H9 (cell line): ENCODE measurements at places on chromosomes 11 and 22. TPM values are rescaled to one million over a fixed set of nuclear protein-coding genes. Genes with fewer than 3 reads are reported as not detected.

The OR2D2 gene
- total RNA-seq = 0.26 and 0.79 TPM in 2 replicates

DNA sequence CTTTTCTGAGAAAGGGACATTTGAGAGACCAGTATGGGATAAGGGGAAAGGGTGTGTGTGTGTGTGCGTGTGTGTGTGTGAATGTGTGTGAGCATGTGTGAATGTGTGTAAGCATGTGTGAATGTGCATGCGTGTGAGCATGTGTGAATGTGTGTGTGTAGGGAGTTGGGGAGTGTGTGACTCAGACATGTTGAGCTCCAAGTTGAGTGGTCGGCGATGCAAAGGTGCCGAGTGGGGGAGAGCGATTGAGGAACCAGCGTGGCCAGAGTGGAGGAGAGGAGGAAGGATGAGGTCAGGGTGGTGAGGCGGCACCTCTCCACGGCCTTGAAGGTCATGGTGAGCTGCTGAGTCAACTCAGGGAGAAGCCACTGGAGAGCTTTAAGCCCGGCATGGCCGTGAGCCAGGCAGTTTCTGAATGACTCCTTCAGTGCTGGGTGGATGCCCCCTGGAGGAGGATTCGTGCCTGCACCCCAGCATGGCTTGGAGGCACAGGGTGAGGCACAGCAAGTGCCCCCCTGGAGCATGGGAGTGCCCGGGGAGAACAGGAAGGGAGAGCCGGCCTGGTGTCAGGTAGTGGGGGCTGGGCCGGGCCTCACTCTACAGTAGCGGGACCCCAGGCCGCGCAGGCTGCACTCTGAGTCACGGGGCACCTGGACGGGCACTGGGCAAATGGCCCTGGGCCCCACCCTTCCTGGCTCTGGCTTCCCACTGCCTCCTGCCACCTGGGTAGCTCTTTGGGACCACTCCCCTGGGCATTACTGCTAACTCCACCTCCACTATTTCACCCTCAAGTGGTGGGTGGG, 8.2 kb upstream of the CCDC88B start:
- peak; percentile 73 for DNase-seq
- no peaks in the 10 kb centered on the region for H3K36me3 ChIP-seq
- H3K4me3 ChIP-seq = no peak overlapping the region
- H3K27me3 ChIP-seq = no peaks in the 10 kb centered on the region
- no peak overlapping the region for H3K27ac ChIP-seq

DNA sequence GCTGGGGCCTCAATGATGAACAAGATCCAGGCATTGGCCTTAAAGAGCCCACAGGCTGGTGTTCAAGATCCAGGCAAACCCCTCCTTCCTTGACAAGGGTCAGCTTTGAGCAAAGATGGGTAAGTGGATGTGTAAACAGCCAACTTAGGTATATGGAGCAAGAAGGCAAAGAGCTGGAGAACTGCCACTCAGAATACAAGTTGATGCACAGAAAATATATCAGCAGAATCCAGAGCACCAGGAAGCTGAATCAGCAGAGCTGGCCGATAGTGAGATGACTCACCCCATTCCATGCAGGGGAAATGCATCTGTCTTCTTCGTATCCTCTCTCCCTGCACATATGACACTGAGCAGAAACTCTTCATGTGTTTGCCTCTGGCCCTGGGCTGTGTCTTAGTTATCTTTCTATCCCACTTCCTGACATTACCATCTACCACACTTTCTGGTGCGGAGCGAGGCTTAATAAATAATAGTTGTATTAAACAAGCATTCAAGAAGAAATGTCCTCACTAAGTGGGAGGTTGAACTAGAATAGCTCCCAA, 57.8 kb downstream of the ENDOD1 start:
- no peak for DNase-seq
- peaks cover 27% of the 10 kb centered on the region for H3K27me3 ChIP-seq
- H3K27ac ChIP-seq = no peak overlapping the region
- no peak overlapping the region for H3K4me3 ChIP-seq
- H3K36me3 ChIP-seq = 0 out of 3 replicates have a peak, but pooled peaks cover 2% of the 10 kb centered on the region
- H3K4me1 ChIP-seq = no peaks in the 10 kb centered on the region

The RIN1 gene
- 5.4 and 5.5 TPM in 2 replicates for total RNA-seq

GRCh38 chr22:37231406-37232139, 12.5 kb downstream of the RAC2 start:
- DNase-seq = no peak
- H3K4me3 ChIP-seq = no peak overlapping the region
- H3K4me1 ChIP-seq = no peaks in the 10 kb centered on the region
- no peak overlapping the region for H3K27ac ChIP-seq

DNA sequence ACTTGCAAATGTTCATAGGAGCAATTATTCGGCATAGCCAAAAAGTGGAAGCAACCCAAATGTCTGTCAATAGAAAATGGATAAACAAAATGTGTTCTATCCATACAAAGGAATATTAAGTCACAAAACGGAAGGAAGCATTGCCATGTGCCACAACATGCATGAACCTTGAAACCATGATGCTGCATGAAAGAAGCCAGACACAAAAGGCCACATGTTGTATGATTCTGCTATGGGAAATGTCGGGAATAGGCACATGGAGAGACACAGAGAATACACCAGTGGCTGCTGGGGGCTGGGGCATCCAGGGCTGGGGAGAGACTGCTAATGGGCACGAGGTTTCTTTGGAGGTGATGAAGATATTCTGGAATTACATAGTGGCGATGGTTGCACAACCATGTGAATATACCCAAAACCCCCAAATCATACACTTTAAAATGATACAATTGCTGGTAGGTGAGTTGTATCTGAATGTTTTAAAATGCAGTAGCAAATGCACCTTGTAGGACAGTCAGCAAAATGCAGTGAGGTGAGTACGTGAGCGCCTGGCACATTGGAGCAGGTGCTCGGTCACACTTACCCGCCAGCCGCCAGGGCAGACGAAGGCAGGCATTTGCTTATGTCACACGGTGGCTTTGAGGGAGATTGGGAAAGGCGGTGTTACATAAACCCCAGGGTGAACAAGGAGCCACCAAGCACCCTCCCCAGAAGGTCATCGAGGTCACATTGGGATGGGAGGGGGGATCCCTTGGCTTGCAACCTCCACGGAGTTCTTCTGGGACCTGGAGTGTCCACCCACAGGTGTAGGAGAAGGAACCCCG, 6.3 kb upstream of the OSM start:
- H3K27ac ChIP-seq = no peak overlapping the region
- H3K4me3 ChIP-seq = no peak overlapping the region
- no peaks in the 10 kb centered on the region; the same call in 1 of the 2 replicates for H3K4me1 ChIP-seq
- H3K27me3 ChIP-seq = no peaks in the 10 kb centered on the region
- no peak for DNase-seq

- no peak overlapping the region for H3K4me3 ChIP-seq
- H3K27ac ChIP-seq = no peak overlapping the region
- no peaks in the 10 kb centered on the region; the same call in 1 of the 2 replicates for H3K27me3 ChIP-seq
- H3K4me1 ChIP-seq = no peaks in the 10 kb centered on the region
- DNase-seq = no peak
Observed at GRCh38 chr11:60984636-60985035, 13.2 kb downstream of the CD6 start.

The LUZP2 gene
- total RNA-seq = 25.4 and 25.7 TPM in 2 replicates

DNA sequence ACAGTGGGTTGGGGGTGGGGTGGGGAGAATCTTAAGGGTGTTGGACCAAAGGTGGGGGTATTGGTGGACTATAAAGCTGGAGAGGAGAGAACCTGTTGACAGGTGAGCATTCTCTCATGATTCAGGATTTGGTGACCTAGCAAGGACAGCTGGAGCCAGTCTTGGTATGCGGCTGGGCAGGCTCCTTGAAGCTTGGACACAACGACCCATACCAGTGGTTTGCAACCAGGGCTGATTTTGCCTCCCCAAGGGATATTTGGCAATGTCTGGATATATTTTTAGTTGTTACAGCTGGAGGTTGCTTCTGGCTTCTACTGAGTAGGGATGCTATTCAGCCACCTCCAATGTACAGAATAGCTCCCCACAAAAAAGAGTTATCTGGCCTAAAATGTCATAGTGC, 5.6 kb downstream of the EXT2 start:
- no peak overlapping the region for H3K27ac ChIP-seq
- no peaks in the 10 kb centered on the region; the same call in none of the 2 replicates for H3K4me1 ChIP-seq
- no peaks in the 10 kb centered on the region for H3K27me3 ChIP-seq
- no peak overlapping the region for H3K4me3 ChIP-seq
- no peak for DNase-seq

The CRYAB gene
- total RNA-seq = 1.1 TPM in 1 of 2 replicates, not detected in the other

DNA sequence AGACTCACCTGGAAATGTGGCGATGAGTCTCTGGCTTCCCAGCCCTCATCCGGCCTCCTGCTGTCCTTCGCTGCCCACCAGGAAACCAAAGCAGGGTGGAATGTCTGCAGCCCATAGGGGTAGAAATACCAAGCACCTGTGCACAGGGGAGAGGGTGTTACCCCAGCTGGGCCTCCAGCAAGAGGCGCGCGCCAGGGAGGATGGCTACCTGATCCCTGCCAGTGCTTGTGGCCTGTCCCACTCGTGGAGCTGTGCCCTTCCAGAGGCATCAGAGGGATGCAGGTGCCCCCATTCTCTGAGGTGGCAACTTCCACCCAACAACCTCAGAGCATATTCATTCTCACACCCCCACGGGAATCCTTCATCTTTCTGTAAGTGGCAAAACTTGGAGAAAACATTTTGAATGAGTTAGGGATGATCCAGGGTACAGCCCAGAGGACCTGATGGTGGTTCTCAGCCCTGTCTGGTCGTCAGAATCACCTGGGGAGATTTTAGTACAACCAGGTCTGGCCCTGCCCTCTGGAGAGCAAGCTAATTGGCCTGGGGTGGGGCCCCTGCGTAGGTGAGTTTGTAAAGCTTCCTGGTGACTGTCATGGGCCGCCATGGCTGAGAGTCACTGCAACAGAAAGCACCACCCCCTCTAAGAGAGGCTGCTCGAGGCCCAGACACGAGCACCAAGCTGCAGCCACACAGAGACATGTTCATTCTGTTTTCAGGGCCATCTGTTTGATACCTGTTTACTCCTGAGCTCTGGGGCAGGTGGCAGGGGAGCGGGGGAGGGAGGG, 9.9 kb downstream of the SUN2 start:
- no peak overlapping the region for H3K4me3 ChIP-seq
- H3K36me3 ChIP-seq = peaks cover 49% of the 10 kb centered on the region
- no peak for DNase-seq
- H3K27me3 ChIP-seq = no peaks in the 10 kb centered on the region
- H3K27ac ChIP-seq = no peak overlapping the region
- no peaks in the 10 kb centered on the region for H3K4me1 ChIP-seq

DNA sequence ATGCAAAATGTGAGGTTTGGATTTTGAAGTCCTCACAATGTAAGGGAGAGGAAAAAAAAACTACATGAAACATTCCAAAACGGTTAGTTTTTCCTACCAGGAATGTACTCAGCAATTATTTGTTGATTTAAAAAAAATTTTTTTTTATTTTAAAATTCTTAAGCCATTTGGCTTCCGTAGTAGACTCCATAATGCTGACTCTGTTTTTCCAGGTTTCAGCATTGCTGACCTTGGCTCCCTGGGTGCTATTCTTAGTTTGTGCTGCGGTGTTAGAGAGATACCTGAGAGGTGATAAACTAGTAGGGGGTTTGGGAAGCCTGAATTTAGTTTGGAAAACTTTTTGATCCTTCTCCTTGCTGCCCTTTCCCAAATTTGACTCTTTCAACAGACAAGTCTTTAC, 10.6 kb downstream of the STT3A start:
- H3K4me3 ChIP-seq = no peak overlapping the region
- no peaks in the 10 kb centered on the region for H3K4me1 ChIP-seq
- no peak overlapping the region for H3K27ac ChIP-seq
- no peak for DNase-seq
- peaks cover 83% of the 10 kb centered on the region for H3K36me3 ChIP-seq

The PDE2A gene
- total RNA-seq = 3.4 and 4.3 TPM in 2 replicates

DNA sequence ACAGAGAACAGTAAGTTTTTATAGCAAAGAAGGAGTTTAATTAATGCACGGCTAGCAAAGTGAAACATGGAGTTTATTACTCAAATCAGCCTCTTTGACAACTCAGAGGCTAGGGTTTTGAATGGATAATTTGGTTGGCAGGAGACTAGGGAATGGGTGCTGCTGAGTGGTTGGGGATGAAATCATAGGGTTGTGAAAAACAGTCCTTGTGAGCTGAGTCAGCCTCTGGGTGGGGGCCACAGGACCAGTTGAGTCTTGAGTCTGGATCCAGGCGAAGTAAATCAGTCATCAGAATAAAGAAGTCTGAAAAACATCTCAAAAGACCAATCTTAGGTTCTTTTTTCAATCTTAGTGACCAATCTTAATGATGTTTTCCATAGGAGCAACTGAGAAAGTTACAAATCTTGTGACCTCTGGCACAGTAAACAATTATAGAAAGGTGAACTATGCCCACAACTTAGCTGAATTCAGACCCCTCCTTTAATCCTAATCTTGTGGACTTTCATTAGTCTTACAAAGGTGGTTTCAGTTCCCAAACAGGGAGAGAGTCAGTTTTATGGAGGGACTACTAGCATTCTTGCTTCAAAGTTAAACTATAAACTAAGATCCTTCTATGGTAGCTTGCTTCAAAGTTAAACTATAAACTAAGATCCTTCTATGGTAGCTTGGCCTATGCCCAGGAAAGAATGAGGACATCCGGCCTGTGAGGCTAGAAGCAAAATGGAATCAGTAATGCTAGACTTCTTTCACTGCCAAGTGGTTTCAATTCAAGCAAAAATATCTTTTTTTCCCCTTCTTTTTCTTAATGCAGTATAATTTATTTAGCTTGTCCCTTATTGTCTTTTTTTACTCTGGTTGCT, 84.5 kb downstream of the AASDHPPT start:
- H3K36me3 ChIP-seq = peaks cover 27% of the 10 kb centered on the region
- no peak for DNase-seq
- no peak overlapping the region for H3K27ac ChIP-seq
- H3K4me1 ChIP-seq = no peaks in the 10 kb centered on the region

- H3K27ac ChIP-seq = no peak overlapping the region
- H3K36me3 ChIP-seq = no peaks in the 10 kb centered on the region
- H3K4me3 ChIP-seq = no peak overlapping the region
- H3K27me3 ChIP-seq = no peaks in the 10 kb centered on the region; the same call in 1 of the 2 replicates
Observed at GRCh38 chr22:23557036-23557435, 23.1 kb downstream of the IGLL1 start.

The MMP12 gene
- total RNA-seq = not detected in 2 replicates

- no peak overlapping the region for H3K4me3 ChIP-seq
- no peaks in the 10 kb centered on the region for H3K4me1 ChIP-seq
- H3K27me3 ChIP-seq = no peaks in the 10 kb centered on the region
- H3K36me3 ChIP-seq = peaks cover 17% of the 10 kb centered on the region
- no peak for DNase-seq
Observed at GRCh38 chr11:34595391-34595790, 25.5 kb upstream of the EHF start.

DNA sequence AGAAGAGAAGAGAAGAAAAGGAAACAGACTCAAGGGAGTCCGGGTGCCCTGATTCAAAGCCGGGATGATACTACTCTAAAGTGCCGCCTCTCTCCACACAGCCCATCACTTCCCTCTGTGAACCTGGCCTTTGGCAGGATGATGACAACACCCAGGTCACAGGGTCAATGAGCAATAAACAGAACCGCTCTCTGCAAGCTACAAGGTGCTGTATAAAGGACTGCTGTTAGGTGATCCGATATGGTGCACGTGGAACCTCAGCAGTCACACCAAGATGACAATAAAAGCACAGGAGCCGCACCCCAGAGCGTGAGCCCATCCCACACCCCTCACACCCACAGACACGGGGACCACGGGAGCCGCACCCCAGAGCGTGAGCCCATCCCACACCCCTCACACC, 10.7 kb downstream of the TTLL1 start:
- H3K27me3 ChIP-seq = no peaks in the 10 kb centered on the region
- DNase-seq = no peak
- H3K4me3 ChIP-seq = no peak overlapping the region
- H3K27ac ChIP-seq = no peak overlapping the region
- H3K36me3 ChIP-seq = no peaks in the 10 kb centered on the region
